ENCODE measurements at places on chromosomes 4 and X.

DNA sequence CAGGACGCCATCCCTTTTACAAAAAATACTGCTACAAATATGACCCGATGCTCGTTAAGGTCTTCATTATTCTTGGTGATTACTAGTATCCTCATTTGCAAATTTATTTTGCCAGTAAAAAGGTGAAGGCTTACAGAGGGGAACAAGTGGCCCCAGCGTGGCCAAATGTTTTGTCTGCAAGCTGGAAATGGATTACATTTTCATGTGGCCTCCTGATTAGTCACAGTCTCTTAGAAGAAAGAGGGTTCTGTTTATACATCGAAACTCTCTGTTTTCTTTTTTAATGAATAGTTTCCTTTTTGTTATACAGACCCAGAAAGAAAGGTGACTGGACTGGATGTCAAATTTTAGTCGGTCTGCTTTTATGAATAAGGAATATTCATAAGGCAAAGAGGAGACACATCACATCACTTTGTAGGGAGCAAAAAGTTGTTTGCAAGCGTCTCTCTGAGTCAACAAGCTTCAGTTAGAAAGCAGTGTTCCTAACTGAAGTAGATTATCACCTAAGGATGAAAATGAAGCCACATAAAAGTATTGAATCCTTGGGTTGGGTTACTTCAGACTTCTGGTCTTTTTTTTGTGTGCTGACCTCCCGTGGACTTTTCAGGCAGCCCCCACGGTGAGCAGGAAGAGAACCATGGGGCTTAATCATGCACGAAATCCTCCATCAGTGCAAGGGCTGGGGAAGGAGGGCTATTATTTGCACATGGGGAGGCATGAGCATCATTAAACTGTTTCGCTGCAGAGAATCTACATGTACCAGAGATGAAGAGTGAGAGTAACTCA lies 125.6 kb downstream of the ARSF start:
- DNase-seq = no peak

DNA sequence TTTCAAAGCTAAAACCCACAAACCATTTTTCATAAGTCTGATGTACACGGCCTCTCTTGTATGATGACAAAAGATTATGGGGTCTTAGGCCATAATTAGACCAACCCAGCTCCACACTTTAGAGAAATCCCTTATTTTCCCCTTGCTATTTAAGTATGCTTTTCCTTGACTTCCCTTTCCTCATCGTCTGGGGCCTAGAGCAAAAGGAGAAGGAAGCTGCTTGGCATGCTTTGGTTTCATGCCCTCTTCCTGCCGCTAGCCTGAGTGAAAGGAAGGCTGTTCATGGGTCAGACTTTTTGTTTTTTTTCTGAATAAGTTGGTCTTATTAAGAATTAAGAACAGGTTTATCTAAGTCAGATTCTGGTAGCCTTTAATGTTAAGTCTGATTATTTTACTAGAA lies 10.6 kb upstream of the RASGEF1B start:
- no peak for DNase-seq

DNA sequence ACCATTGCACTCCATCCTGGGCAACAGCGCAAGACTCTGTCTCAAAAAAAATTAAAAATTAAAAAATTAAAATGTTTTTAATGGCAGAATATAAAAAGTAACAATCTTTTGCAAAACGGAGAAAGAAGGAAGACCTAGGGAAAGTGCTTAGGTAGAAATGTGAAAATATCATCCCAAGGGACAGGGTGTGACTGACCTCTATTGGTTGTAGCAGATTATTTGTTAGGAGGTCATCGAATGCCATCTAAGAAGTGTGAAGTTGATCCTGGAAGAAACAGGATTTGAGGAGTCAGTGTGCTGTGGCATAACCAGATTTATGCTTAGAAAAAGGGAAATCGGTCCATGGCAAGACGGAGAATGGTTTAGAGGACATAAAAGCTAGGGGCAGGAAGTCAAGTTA lies 18.1 kb upstream of the C4orf36 start:
- DNase-seq = no peak

DNA sequence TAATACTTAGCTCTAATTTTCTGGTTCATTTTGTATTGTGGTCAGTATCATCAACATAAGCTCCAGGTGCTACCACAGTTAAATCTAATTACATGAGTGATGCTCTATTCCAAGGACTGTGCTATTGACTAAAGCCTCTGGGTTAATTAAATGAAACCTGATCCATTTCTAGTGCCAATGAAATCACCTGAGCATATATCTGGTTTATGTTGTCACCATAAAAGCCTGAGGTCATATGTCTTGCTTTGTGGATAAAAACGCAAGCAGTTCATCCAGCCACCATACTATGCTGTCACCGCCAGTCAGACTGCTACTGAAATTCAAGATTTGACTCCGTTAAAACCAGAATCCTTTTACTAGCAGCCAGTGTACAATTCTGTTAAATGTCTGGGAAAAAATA lies 64.2 kb upstream of the ZNF518B start:
- DNase-seq = no peak

- DNase-seq = no peak
Measured at GRCh38 chr4:56229947-56230346, 157.3 kb downstream of the AASDH start.

DNA sequence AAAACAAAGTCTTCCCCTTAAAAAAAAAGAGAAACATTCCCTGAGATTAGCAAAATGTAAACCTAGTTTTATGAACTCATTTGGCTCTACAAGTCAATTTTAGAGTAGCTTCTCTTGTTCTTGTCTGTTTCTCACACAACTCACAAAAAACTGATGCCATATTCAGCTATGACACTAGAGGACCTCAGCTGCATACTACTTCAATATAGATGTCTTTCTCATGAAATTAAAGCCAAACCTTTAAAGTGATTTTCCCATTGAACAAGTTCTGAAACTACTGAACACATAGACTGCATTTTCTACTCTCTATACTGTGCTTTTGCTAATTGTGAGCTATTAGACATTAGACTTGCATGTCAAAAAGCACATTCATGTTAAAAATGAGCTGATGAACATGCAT lies 49.8 kb downstream of the TBCK start:
- DNase-seq = no peak

DNA sequence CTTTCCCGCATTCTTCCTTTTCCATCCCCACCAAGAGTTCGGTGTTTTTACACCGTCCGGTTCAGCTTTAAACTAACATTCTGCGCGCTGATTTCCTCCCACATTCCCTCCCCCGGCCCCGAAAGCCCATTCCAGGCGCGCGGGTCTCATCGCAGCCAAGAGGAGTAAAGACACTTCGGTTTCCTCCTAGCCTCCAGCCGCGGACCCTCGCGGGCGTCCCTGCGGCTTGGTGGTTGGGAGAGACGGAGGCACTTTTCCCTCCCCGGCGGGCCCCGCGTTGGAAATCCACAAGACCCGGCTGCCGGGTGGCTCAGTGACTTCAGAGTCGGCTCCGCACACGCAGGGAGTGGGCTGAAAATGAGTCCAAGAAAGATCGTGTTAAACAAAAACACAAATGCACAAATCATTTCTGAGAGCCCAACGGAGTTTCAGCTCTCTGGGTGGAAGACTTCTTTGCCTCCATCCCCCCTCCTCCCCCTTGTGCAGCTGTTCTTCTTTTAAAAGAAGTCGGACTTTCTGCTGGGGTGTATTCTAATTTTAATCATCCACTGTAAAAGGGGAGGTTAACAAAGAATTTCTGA lies 2.0 kb upstream of the ARX start:
- no peak for DNase-seq

GRCh38 chr4:130249002-130249401 lies 1153.0 kb downstream of the C4orf33 start:
- DNase-seq = no peak

DNA sequence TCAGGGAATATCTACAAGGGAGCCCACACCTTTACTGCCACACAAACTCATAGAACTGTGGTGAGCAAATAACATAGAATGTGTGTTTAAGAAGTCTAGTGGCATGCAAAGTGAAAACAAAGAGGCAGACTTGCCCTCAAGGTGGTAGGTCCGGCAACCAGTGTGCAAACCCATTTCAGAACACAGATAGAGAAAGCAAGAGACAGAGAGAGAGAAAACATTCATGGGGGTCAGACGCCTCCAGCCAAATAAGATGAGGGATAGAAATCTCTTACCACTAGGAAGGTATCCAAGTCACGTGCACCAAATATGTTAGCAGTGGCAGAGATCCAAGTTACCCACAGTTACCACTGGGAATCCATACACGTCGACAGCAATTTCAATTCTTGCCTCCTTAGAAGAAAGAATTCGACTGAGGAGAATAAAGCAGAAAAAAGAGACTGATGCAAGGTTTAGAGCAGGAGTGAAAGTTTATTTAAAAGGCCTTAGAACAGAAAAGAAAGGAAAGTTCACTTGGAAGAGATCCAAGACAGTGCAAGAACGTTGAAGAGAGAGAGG lies 252.8 kb downstream of the NAP1L3 start:
- no peak for DNase-seq

DNA sequence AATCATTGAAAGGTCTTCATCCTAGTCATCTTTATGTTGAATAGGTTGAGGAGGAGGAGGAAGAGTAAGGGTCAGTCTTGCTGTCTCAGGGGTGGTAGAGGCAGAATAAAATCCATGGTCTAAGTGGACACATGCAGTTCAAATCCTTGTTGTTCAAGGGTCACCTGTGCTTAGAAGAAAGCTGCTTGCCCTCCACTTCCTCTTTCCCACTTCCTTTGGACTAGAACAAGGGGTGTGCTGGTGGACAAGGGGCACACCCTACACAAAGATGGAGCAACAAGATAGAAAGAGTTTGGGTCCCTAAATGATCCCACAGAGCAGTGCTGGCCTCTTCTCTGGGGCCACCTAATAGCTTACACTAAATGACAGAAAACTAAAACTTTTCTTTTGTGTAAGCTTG lies 47.9 kb downstream of the HSD17B13 start:
- no peak for DNase-seq

DNA sequence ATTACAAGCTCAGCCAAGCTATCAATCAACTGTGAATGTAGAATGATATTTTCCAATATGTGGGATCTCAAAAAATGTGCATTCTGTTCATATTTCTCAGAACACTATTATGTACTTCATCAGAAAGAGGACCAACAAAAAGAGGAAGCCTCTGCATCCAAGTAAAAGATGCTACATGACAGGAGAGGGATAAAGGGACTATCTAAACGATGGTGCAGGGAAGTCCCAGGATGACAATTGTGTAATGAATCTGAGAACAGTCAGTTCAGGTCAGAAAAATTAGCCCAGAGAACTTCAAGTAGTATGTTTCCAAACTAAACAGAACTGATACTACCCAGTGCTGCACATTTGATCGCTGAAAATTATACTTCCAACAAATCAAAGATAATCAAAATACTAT lies 127.0 kb downstream of the ZNF330 start:
- no peak for DNase-seq

GRCh38 chr4:109708990-109709389 lies 5.7 kb upstream of the CASP6 start:
- DNase-seq = no peak

GRCh38 chr4:1242506-1243450 lies 6.2 kb downstream of the CTBP1 start:
- DNase-seq = no peak

DNA sequence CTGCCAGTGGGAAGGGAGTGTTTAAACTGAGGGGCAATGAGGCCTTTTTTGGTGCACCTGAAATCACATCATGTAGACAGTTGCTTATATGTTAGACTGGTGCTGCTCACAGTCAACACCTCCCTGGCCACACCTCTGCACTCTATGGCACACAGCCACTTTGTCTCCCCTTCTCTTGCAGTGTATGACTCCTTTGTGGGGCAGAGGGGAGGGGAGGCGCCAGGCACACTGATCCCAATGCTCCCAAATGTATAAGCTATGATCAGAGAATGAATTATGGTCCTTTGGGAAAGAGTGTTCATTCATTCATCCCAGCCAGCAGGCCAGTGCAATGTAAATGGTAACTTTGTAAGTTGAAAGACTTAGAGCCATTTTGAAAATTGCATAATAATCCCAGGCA lies 4.6 kb upstream of the GPC3 start:
- DNase-seq = no peak

DNA sequence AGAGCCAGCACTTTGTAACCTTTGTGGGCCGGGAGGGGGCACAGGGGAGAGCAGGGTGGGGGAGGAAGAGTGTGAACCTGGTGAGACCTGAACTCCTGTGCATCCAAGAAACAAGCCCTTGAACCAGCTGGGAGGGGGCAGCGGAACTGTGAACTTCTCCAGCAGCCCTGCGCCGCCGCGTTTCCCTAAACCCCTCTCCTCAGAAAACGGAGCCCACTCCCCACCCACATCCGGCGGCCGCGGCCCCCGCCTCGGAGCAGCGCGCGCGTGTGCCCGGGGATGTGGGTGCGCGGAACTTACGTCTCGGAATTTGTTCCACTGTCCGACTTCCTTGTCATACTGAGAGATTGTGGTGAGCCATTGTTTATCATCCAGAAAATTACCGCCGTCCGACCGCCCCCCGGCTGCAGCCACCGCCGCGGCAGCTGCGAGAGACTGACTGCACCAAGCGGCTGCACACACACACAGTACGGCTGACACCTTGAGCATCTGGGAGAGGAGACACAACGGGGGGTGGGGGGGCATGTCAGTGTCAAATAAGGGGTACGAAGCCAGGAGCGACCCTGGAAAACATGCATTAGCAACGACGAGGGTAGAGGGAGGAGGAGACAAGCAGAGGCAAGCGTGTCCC lies 494 bp downstream of the SPOCK3 start:
- no peak for DNase-seq

GRCh38 chr4:67131224-67131623 lies 414.1 kb downstream of the CENPC start:
- no peak for DNase-seq

- no peak for DNase-seq
Measured at GRCh38 chrX:102154900-102155805, 624 bp downstream of the BEX5 start.

- no peak for DNase-seq
Measured at GRCh38 chr4:143667461-143667860, 33.0 kb downstream of the FREM3 start.

- DNase-seq = no peak
Measured at GRCh38 chr4:56505269-56506130, at the start of gene ARL9. Gene ARL9 (plus strand): TSS chr4:56505791. CDS start chr4:56505863, 72 bp downstream.

DNA sequence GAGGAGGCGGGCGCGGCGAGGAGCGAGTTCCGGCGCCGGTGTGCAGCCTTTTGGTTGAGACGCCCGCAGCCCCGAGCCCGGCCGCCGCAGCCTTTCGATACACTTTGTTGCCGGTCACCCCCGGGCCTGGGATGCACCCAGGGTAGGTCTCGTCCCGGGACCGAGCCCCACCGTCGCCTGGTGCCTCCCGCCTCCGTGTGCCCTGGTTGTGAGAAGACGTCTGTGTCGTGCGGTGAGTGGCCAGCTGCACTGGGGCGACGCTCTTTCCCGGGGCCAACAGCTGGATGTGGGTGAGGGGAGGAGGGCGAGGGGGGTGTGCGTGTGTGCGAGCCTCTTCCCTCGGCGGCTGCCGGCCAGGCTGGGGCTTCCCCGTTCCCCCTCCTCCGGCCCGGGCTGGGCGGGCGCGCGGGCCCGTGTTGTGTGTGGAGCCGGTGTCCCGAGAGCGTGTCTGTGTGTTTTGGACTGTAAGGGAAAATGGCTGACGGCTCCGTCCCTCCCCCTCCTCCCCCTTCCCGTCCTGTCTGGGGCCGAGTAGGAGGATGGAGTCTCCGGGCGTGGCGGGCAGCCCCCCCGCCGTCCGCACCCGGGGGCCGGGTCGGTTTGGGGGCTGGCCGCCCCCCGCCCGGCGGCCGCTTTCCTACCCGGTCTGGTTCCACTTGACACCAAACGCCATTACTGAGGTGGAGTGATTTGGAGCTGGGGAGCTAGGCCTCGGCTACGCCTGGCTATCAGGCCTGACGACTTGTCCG lies 807 bp downstream of the USP9X start:
- DNase-seq = no peak

GRCh38 chrX:123834116-123834515 lies 25.7 kb upstream of the XIAP start:
- DNase-seq = no peak
